ENCODE measurements at places on chromosomes 1 and 21.

DNA sequence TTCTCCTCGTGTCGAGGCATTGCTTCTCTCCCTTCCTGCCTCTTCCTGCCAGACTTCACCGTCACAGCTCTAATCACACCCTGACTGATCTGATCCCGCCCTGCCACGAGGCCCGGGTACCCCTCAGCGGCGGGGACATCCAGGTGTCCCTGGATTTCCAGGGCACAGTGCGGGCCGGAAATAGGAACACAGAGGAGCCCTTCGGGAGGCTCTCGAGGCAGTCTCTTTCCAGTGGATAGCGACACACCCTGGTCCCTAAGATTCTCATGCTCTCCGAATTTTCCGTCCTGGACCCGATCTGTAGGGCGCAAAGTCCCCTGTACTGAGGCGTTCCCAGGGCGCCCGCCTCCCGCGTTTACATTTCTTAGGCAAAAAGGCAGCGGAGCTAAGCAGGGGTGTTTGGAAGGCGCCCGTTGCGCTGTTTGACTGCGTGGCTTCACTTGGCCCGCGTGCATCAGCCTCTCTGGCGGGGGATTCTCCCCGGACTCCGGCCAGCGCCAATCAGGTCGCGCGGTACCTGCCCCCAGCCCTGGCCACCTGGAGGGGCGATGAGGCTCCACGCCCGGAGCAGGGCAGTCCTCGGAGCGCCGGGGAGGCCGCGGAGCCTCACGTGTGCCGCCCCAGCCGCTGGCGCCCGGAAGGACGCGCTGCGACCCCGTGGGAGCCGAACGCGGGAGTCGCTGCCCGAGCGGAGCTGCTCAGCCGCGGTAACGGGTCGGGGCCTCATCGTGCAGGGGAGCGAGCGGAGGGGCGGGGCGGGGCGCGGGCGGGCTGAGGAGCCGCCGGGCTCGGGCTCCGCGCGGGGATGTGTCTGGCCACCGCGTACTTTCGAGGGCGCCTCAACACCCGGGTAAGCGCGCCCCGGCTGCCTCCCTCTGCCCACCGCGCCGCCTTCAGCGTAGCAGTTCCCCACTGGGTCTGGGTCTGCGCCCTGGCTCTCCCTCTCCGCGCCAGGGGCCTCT, at the start of gene FAM163A:
TSS of gene FAM163A (plus strand) at position 575 of the 962 bp plus-strand sequence. CDS start 69,807 bp downstream, outside the sequence.
- DNase-seq, result no peak
- H3K4me3 ChIP-seq, result peak within 1 kb of the TSS; percentile 36
- H3K27ac ChIP-seq, result no peak within 1 kb of the TSS
- peaks cover 9% of the 10 kb centered on the region for H3K4me1 ChIP-seq
- H3K27me3 ChIP-seq, result no peaks in the 10 kb centered on the region
- H3K36me3 ChIP-seq, result no peaks in the 10 kb centered on the region

GRCh38 chr1:234188454-234188792, 184.8 kb upstream of the COA6 start:
- no peaks in the 10 kb centered on the region for H3K27me3 ChIP-seq
- DNase-seq, result no peak
- no peaks in the 10 kb centered on the region for H3K4me1 ChIP-seq
- H3K36me3 ChIP-seq, result no peaks in the 10 kb centered on the region
- no peak overlapping the region for H3K27ac ChIP-seq

- peak; percentile 84 for DNase-seq
- H3K4me3 ChIP-seq, result peak within 1 kb of the TSS; percentile 84
- peak within 1 kb of the TSS; percentile 73 for H3K27ac ChIP-seq
- no peaks in the 10 kb centered on the region for H3K4me1 ChIP-seq
- peaks cover 7% of the 10 kb centered on the region for H3K36me3 ChIP-seq
These were observed at the start of gene S1PR1 for GRCh38 chr1:101236516-101237228. TSS of gene S1PR1 (plus strand) at chr1:101237019. CDS start at chr1:101238985, 1,966 bp downstream.

GRCh38 chr1:86994061-86994460, 79.6 kb downstream of the HS2ST1 start:
- H3K36me3 ChIP-seq, result no peaks in the 10 kb centered on the region
- H3K27ac ChIP-seq, result no peak overlapping the region
- H3K27me3 ChIP-seq, result no peaks in the 10 kb centered on the region
- H3K4me3 ChIP-seq, result no peak overlapping the region
- no peaks in the 10 kb centered on the region for H3K4me1 ChIP-seq
- DNase-seq, result no peak

- no peak overlapping the region for H3K4me3 ChIP-seq
- peak; percentile 50 for DNase-seq
- H3K27me3 ChIP-seq, result no peaks in the 10 kb centered on the region
- H3K27ac ChIP-seq, result no peak overlapping the region
- no peaks in the 10 kb centered on the region for H3K4me1 ChIP-seq
- H3K36me3 ChIP-seq, result no peaks in the 10 kb centered on the region
These were observed 36.4 kb downstream of the IGFN1 start for GRCh38 chr1:201226859-201227488.

GRCh38 chr1:19360843-19361610, 48.9 kb downstream of the SLC66A1 start:
- no peak overlapping the region for H3K27ac ChIP-seq
- H3K27me3 ChIP-seq, result no peaks in the 10 kb centered on the region
- H3K36me3 ChIP-seq, result peaks cover 19% of the 10 kb centered on the region
- H3K4me1 ChIP-seq, result no peaks in the 10 kb centered on the region

- H3K27ac ChIP-seq, result no peak overlapping the region
- no peaks in the 10 kb centered on the region for H3K36me3 ChIP-seq
- no peaks in the 10 kb centered on the region for H3K27me3 ChIP-seq
- no peak overlapping the region for H3K4me3 ChIP-seq
- no peak for DNase-seq
- peaks cover 11% of the 10 kb centered on the region for H3K4me1 ChIP-seq
These were observed 5.7 kb downstream of the DOCK7 start for GRCh38 chr1:62682531-62682930.

GRCh38 chr1:9901148-9902059, 8.7 kb downstream of the CTNNBIP1 start:
- DNase-seq, result no peak
- H3K27ac ChIP-seq, result peak overlapping the region; percentile 63
- no peaks in the 10 kb centered on the region for H3K36me3 ChIP-seq
- H3K4me1 ChIP-seq, result peaks cover 12% of the 10 kb centered on the region
- no peak overlapping the region for H3K4me3 ChIP-seq

GRCh38 chr21:44462834-44463200, 7.5 kb downstream of the LRRC3 start:
- no peak overlapping the region for H3K27ac ChIP-seq
- no peaks in the 10 kb centered on the region for H3K36me3 ChIP-seq
- H3K4me1 ChIP-seq, result no peaks in the 10 kb centered on the region
- DNase-seq, result no peak

GRCh38 chr1:230138561-230139239, 71.7 kb downstream of the GALNT2 start:
- no peaks in the 10 kb centered on the region for H3K27me3 ChIP-seq
- no peak overlapping the region for H3K4me3 ChIP-seq
- no peak for DNase-seq
- H3K27ac ChIP-seq, result no peak overlapping the region

DNA sequence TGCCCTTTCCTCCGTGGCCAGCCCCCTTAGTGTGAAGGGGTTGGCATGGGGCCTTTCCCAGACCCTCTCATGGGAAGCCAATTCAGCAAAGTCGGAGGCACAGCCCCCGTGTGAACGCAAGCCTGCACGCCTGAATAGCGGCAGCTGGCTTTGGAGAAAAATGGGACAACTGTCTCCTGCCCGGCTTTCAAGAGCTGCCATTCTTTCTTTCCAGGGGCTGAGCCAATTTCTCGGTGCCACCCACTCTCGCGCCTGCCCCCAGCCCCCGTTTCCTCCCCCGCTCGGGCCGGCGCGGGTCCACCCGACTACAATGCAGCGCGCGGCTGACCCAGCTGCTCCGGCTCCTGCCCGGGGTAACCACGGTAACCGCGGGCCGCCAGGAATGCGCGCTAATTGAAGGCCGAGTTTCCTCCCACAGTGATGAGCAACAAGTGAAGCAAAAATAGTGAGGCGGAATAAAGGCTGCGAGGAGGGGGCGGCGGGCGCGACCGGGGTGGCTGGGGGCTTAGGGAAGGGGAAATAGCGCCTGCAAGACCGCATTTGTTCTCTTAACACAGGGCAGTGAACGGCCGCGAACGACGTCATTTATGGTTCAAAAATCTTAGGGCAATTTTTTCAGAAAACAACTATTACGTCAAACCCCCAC, 27.8 kb downstream of the ILDR2 start:
- H3K4me3 ChIP-seq, result peak overlapping the region; percentile 33
- no peaks in the 10 kb centered on the region for H3K4me1 ChIP-seq
- no peaks in the 10 kb centered on the region for H3K36me3 ChIP-seq
- H3K27me3 ChIP-seq, result no peaks in the 10 kb centered on the region
- no peak for DNase-seq
- H3K27ac ChIP-seq, result no peak overlapping the region

- no peak for DNase-seq
- H3K27ac ChIP-seq, result no peak overlapping the region
- no peaks in the 10 kb centered on the region for H3K27me3 ChIP-seq
- H3K4me3 ChIP-seq, result no peak overlapping the region
These were observed 22.4 kb downstream of the PROX1 start for GRCh38 chr1:214010197-214010573.

Measured in ascending aorta (tissue), 2 donors.